AG09319 (cell line): ENCODE measurements at places on chromosomes 11 and 22.

GRCh38 chr11:66326261-66327111 lies 9.6 kb upstream of the CD248 start:
- DNase-seq = no peak

DNA sequence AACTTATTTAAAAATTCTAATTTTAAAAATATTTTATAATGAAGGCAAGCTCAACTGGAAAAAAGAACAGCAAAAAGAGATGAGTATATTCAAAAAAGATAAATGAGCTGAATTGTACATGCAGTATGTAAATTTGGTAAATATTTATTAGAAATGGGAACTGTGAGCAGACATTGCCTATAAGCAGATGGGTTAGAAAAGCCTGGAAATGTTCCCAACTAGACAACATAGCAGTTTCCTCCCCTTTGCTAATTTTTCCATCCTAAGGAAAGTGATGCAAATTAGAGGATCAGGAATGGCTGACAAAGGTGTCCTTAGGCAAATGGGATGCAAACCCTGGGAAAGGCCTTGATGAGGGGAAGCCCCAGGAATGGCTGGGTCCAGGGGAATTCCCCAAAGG lies 37.2 kb downstream of the TP53I11 start:
- DNase-seq = no peak

DNA sequence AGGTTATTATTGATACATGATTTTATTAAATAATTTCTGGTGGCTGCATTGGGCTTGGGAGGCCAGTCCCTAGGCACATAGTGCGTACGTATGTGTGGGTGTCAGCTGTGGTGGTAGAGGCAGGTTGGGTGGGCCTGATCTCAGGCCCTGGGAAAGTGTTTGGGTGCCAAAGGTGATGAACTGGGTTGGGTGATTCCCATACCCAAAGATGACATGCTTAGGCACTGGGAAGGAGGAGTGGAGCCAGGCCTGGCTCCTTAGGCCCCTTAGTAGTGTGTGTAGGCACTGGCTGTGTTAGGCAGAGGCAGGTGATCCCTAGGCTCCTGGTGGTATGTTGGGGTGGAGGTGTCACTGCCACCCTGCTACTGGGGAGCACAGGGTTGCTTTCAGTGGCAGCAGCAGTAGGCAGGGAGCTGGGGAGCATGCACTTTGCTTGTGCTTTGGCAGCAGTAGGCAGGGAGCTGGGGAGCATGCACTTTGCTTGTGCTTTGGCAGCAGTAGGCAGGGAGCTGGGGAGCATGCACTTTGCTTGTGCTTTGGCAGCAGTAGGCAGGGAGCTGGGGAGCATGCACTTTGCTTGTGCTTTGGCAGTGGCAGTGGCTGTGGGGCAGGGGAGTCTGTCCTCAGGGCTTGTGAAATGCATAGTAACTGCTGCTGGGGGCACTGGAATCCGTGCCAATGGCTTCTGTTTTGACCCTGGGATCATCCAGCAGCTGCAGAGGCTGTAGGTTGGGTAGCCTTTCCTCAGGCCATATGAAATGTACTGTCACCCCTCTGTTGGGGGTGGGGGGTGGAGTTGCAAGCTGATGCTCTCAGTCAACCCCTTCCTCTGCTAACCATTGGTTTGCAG lies 84.4 kb downstream of the RRM1 start:
- DNase-seq = no peak

DNA sequence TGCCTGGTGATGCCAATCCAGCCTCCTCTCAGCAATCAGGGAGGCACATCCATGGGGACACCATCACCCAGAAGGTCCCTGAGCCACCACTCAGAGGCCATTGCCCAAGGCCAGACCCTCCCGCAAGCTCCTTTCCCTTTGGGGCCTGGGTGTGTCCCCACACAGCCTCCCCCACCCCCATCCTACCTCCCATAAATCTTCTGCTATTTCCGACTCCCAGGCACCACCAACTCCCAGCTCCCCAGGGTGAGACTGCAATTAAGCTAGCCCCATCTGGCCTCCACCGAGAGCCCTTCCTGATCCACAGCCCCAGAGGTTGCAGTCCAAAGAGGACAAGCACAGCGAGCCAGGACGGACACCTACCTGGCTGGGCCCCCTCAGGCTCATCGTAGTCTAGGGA lies 6.3 kb downstream of the ARHGAP1 start:
- no peak for DNase-seq

DNA sequence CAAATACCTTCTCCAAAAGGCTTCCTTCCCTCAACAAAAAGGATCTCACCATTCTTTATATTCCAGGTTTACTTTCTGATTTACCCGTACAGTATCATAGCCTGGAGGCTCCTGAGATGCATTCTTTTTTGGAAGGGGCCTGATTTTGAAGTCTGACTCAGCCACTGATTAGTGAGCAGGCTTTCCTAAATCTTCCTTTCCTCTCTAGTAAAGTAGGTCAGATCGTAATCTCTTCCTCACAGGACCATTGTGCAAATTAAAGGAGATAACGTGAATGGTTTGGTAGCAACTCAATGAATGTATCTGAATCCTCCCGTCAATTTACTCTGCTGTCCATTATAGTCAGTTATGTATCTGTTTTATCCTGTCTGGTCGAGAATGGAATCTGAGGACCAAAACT lies 227.7 kb upstream of the ANO5 start:
- DNase-seq = no peak

DNA sequence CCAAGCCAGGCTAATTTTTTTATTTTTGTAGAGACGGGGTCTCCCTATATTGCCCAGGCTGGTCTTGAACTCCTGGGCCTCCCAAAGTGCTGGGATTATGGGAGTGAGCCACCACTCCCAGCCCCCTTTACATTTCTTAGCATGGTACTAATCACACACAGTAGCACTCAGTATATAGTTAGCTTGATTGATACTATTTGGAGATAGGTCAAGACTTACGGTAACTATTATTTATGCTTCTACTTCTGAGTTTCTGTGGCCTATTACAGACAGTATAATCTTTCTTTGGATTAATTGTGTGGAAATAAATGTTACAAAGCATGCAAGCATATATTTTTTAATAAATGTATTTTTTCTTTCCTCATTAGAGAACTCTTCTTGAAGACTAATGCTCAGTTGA lies 192.2 kb downstream of the UVRAG start:
- no peak for DNase-seq

GRCh38 chr22:48753381-48753730 lies 1074.3 kb downstream of the BRD1 start:
- DNase-seq = no peak

DNA sequence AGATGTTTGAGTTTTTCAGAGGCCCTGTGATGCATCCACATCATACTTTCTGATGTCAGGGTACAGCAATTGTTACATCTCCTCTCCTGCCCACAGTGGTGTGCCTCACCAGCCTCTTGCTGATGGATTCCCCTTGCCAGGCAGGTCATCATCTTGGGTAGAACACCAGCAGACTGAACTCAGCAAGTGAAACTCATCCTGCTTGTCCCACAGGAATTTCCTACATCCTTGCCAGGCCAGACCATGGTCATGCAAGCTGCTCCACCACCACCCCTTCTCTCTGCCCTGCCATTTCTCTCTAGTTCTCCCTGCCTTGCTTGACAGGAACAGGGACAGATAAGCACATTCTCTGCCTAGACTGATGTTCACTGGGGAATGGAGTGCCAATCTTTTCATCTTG lies 85.9 kb downstream of the PAX6 start:
- no peak for DNase-seq

GRCh38 chr22:37210041-37210803 lies 2.1 kb downstream of the SSTR3 start:
- no peak for DNase-seq

DNA sequence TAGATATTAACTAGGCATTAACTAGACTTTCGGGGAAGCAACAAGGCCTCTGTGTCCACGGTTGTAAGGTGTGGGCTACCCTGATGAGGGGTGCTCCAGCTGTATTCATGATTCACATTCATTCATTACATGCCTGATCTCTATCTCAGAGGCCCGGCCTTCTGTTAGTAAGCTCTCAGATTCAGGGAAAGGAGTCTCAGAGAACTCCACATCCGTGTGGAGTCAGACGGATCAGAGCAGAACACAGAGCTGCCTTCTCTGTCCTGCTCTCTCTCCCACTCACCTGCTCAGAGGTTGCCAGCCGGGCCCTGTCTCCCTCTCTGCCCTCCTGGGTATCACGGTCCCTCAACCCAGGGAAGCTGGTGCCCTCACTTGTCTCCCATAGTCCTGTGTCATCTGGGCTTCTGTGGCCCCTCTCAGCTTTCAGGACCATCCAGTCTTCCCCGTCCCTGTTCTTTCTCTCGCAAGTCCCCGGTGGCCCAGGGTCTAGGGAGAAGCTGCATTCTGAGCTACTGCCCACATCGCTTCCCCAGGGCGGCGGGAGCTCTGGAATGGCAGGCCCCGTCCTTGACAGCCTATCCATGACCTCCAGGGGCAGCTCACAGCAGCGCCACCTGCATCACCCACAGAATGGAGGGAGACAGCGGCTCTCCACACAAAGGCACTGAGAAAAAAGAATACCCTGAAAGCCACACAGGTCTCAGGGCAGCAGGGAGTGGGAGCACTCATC lies 4.3 kb downstream of the TP53AIP1 start:
- no peak for DNase-seq

- DNase-seq = no peak
Observed at GRCh38 chr22:50027639-50028537, 15.3 kb upstream of the IL17REL start.

- DNase-seq = no peak
Observed at GRCh38 chr22:47145883-47146282, 383.4 kb downstream of the TBC1D22A start.

DNA sequence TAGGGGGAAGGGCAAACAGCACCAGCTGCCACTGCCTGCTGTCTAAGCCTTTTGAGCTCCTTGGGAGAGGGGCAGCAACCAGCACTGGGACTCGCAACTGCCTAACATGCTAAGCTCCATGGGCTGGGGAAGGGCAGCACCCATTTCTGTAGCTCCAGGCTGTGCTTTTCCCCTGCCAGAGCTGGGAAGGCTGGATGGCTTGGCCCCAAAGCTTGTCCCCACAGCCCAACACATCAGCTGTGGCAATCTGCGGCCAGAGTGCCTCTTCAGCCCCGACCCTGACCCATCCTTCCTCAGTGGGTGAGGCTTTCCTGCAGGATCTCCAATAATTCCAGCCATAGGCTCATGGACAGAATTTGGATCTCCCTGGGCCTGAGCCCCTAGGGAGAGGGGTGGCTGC lies 551.3 kb downstream of the TMEM135 start:
- no peak for DNase-seq

DNA sequence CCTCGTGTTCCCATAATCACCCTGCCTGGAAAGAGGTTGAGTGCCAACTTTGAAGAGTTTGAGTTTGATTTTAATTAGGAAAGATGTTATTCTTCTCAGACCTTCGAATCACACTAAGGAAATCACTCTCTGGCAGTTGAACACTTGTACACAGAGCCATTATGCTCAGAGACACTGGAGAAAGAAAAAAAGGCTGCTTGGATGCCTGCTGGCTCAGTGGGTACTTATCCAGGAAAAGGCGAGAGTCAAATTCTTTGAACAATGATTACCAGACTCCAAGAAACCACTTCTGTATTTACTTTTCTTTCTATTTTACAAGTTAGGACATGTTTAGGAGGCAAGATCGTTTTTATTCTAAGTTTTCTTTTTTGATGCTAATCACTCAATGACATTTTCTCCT lies 438.5 kb upstream of the FAT3 start:
- DNase-seq = no peak

- DNase-seq = no peak
Observed at GRCh38 chr22:36541831-36542411, 13.0 kb upstream of the EIF3D start.

DNA sequence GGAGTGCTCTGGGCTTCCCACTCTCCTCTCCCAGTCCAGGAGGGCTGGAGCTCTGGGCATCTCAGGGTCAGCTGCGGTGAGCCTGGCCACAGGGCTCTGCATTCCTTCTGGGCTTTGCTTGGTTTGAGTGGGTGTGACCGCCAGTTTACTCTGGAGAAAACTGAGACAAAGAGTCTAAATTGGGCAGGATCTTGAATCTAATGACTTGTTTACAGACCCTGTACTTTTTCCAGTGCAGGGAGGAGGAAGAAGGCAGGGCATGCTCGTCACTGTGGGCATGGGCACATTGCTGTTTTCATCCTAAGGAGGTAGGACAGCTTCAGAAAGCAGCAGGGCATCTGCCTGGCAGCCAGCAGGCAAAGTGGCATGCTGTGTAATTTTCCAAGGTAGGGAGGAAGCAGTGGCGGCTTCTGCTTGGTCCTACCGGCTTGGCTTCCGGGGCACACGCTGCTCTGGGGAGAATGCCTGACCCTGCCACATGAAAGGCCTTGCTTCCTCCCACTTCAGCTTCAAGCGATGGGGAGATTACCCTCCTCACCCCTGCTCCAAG lies 22.9 kb downstream of the FLI1 start:
- no peak for DNase-seq

DNA sequence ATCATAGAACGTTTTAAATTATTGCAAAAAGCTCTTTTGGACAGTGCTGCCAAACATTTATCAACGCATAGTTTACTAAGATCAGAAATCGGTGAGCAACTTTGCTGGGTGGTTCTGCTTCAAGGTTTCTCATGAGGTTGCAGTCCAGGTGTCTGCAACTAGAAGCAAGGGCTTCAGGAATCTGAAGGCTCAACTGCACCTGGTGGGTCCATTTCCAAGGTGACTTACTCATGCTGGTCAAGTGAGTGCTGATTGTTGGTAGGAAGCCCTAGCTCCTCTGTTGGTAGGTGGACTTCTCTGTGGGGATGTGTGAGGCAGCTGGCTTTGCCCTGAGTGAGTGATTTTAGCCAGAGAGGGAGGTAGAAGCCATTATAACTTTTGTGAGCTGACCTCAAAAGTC lies 22.5 kb downstream of the ARHGEF12 start:
- no peak for DNase-seq

DNA sequence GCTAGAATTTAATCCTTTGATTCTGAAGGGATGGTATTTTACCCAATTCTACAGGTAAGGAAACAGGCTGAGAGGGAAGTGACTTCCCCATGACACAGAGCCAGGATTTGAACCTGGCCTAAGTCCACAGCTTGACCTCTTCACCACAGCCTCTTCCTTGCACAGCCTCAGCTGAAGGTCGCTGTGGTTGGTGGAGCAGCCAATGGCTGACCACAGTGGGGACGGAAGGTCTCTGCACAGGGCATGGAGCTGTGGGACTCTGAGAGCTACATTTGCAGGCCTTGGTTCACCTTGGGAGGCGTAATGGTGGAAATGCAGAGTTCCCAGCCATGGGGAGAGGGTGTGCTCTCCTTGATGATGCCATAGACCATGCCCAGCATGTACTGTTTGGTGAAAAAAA lies 295.0 kb downstream of the DDX10 start:
- no peak for DNase-seq

- no peak for DNase-seq
Observed at GRCh38 chr11:110327508-110327907, 31.1 kb upstream of the RDX start.

GRCh38 chr11:112249871-112250610 lies 10.6 kb downstream of the PLET1 start:
- no peak for DNase-seq

GRCh38 chr22:35873426-35873825 lies 155.2 kb downstream of the RBFOX2 start:
- DNase-seq = no peak

GRCh38 chr11:2442589-2442988 lies 1.7 kb downstream of the TRPM5 start:
- no peak for DNase-seq

- DNase-seq = no peak
Observed at GRCh38 chr11:68839911-68840641, 1.6 kb downstream of the CPT1A start.
